SHP77 (cell line): ENCODE measurements at places on chromosomes 11 and 22.
A peak's percentile ranks its signal among the peaks of the same experiment; 100 is the strongest.

DNA sequence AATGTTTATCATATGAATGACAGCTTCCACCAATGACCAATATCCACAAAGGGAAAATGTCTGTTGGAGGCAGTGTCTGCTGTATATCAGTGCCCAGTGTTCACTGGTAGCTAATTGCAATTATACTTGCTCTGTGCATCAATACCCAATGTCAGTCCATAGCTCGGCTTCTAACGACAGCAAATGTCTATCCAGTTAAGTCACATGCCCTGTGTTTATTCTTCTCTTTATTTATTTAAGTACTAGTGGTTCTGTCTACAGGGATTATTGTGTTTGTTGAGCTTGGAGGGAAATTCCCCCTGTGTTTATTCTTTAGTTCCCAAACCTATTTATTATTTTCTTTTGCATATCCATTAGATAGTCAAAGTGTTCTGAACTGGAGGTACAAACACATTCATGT is 18.6 kb downstream of the TSKU start:
- no peak for DNase-seq

DNA sequence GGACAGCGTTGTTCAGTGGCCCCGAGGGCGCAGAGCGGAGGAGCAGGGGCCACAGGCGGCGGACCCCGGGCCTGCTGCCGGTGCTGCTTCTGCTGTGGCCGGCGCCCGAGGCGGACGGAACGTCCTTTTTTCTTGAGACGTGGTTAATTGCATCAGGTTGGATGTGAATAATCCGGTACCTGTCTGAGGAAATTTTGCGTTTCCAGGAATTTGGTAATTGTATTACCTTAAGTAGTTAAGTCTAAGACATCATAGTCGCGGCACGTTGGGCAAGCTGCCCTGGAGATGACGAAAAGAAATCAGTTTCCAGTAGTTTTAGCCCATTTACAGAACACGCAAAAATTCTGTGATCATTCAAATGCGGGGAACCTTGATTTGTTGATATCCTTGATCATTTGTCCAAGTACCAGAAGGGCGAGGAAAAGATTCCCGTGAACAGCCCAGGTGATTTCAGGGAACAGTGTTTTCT is 789 bp downstream of the SPECC1L start:
- no peak for DNase-seq

DNA sequence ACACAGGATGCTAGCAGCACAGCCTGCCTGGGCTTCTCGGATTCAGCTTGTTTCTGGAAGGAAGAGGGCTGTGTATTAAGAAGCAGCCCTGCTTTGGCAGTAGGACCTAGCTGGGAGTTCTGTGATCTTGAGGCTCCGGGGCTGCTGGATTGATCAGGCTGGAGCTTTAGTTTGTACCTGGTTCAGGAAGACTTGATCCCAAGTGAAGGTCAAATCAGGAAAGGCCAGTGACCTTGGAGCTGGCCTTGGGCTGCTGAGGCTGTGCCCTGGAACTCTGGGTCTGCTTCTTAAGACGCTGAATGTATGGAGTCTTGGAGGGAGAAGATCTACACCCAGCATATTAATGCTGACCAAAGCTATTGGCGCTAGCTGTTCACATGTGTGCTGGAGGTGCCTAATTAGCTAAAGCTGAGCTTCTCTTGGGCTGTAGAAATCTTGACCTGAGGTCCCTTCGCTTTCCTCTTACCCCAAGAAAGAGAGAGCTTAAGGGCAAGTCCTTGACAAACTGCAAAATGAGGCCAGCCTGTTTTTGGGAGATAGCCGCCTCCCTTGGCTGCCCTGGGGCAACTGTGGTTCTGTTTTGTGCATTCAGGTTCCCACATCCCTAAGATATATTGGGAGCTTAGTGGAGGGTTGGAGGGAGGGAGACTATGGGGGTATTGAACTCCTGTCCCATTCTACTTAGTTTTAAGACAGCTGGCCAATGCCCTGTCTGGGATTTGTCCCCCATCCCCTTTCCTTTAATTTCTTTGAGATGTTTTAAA is 135.9 kb downstream of the DBX1 start:
- DNase-seq: no peak

- no peak for DNase-seq
These were observed 39.3 kb upstream of the PICALM start for GRCh38 chr11:86108191-86108590.

- peak; percentile 35 for DNase-seq
These were observed 52.7 kb upstream of the BARX2 start for GRCh38 chr11:129322941-129323340.

DNA sequence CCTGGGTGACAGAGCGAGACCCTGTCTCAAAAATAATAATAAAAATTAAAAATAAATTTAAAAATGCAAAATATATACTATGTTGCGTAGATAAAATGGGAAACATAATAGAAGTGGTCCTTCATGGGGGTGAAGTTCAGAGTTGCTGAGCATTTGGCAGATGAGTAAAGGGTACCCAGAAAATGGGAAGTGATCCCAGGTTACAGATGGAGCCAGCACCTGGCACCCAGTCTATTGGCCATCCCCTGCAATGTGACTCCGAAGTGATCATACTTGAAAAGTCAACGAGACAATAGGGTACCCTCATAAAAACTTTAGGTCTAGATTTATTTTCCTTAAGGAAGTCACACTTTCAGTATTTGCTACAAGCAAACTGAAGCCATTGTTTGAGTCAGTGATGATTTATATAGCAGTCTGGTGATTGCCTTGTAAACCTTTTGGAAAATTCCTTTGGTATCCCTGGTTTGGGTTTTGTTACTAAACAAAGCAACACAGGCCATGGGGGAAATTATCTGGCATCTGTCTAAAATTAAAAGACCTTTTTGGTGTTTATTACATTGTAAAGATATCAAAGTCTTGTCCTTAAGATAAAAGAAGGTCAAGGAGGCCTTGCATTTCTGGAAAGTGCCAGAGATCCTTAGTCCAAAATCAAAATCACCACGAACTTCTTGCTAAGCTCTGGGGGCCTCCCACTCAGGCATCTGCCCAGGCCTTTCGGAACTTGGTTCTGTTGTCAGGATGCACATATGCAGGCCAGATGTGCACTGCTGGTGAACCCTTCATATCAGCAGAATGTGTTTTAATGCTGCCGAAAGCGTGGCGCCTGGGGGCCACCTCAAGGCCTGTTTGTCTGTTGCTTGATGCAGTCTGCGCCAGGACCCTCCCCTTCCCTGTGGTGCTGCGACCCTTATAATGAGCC is 4.3 kb downstream of the SMARCB1 start:
- no peak for DNase-seq

DNA sequence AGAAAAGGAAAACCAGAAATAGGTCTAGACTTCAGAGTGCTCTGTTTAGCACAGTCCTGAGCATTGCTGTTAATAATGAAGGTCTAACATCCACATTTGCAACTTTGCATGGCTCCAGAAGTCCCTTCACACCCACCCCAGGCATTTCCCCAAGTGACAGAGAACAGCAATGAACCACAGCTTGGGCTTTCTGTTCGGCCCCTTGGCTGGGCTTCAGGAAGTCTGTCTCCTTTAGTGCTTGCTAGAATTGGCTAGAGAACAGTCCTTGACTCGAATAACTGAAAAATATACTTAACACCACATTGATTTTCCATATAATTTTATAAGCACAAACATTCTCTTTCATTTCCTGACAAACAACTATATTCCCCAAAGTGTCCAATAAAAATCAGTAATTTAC is 29.3 kb upstream of the TENM4 start:
- DNase-seq: no peak
